HTR-8/SVneo (cell line): ENCODE measurements at places on chromosomes 4 and X.

DNA sequence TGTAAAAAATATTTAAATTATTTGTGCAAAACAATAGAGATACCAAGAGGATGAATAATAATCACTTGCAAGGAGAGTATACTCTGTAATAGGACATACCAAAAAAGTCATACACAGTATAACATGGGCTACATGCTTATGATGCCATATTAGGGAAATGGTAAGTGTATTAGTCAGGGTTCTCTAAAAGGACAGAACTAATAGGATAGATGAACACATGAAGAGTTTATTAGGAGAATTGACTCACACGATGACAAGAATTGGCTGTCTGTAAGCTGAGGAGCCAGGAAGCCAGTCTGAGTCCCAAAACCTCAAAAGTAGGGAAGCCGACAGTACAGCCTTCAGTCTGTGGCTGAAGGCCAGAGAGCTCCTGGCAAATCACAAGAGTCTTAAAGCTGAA, 151.2 kb downstream of the DTHD1 start:
- DNase-seq: no peak

DNA sequence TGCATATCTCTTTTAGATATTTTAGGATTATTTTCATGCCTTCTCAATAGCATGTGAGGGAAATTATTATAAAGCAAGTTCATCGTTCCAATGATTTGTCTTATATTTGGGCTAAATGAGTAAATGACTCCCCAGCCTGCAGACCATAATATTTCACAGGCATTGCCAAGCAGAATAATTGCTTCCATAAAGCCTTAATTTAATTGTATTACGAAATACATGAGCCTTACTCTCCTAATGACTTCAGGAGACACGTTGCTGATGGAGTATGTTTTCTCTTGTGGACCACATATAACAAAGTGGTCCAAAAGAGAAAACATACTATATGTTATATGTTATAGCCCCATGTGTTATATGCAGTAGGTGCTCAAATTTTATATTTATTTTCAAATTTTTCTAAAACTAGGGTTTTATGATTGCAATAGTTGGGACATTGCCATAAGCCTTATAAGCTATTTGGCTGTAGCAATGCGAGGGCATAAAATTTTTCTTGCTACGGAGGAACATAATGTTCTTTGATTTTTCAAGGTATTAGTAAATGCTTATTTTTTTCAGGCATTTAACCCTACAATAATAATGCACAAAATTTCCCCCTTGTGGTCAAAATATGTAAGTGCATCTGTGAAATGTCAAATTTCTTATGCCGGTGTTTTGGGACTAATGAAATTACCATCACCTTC, 26.2 kb upstream of the TMPRSS11D start:
- no peak for DNase-seq

- no peak for DNase-seq
Observed at GRCh38 chr4:2461246-2461960, 7.5 kb upstream of the RNF4 start.

GRCh38 chr4:8437281-8437680, 3.2 kb downstream of the ACOX3 start:
- no peak for DNase-seq

- no peak for DNase-seq
Observed at GRCh38 chr4:6440506-6441201, 31.8 kb downstream of the PPP2R2C start.

GRCh38 chr4:140296335-140297220, 76.9 kb upstream of the SCOC start:
- DNase-seq: peak; percentile 45

DNA sequence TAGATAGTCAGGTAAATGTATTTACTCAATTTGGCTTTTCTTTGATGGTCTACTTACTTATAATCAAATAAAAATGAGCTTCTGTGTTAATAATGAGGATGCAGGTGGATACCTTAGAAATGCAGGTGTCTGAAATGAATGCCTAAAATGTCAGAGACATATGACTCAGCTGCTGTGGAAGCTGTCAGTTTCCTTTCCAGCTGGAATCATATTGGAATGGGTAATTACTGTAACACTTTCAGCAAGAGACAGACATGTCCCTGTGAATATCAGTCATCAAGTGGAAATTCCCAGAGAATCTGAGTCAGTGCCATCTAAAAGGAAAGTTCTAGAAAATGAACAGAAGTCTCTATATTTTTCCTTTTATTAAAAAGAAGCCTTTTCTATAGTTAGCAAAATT, 783.0 kb upstream of the AADAT start:
- no peak for DNase-seq

DNA sequence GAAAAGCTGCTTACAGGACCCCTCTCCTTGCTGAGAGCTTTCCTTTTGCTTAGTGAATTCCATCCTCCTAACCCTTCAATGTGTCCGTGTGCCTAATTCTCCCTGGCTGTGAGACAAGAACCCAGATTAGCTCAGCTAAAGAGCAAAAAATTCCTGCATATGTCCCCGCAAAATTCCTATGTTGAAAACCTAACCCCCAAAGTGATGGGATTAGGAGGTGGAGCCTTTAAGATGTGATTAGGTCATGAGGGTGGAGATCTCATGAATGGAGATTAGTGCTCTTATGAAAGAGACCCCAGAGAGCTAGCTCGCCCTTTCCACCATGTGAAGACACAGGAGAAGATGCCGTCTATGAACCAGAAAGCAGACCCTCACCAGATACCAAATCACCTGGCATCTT, 503.0 kb upstream of the DIAPH2 start:
- DNase-seq: no peak

DNA sequence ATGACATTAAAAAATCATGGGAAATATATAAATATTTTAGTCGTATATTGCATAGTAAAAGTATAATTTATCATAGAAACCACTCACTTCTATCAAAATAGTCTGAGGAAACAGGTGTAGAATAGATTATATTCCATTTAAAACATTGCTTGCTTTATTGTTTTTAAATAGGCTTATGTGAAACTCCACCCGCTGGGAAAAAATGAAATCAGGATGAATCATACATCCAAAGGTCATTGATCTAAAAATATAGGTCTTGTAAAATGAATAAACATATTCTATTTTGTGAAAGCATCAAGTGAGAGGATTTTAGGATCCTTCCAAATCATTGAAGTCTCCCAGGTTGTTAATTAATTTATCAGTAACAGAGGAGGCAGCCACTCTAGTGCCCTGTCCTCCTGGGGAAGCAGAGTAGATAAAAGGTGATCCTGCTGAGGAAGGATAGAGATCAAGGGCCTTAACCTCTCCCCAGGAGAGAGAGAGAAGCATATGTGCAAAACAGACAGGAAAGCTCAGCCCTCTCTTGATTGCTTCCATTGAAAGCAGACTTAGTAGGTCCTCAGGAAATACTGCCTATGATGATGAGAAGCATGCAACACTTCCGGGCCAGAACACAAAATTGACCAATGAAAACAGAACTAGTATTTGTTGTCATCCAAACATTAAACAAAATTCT, 96.8 kb upstream of the MAP9 start:
- DNase-seq: no peak

GRCh38 chr4:78612398-78613178, 61.0 kb downstream of the ANXA3 start:
- peak; percentile 7 for DNase-seq

DNA sequence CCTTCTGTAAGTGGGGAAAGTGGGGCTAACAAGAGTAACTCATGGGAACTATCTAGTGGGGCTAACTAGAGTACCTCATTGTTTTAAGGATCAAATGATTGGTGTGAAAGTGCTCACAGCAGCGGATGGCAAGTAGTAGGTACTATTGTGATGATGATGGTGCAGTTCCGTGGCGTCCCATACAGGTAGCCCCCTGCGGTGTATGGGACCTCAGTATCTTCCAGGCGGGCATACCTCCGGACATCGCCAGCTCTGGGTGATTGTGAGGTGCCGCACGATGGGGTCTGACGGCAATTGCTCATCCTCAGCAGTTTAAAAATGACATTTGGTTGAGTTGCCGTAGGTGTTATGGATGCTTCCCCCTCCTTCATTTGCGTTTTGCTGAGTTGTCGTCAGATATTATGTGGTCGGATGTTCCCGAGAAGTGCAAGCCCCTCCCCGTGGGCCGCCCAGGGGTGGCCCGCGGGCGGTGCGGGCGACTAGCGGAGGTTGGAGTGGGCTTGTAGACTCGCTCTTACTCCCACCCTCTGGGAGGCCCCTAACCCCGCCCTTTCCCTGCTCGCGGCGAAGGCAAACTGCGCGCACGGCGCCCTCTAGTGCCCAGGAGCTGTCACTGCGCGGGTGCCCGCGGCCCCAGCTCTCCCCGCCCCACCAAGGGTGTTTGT, 18.3 kb upstream of the GPR101 start:
- DNase-seq: peak; percentile 34

- DNase-seq: no peak
Observed at GRCh38 chrX:122421434-122422121, 762.5 kb upstream of the GRIA3 start.

GRCh38 chr4:182447767-182448280, 204.6 kb downstream of the TENM3 start:
- peak; percentile 9 for DNase-seq

DNA sequence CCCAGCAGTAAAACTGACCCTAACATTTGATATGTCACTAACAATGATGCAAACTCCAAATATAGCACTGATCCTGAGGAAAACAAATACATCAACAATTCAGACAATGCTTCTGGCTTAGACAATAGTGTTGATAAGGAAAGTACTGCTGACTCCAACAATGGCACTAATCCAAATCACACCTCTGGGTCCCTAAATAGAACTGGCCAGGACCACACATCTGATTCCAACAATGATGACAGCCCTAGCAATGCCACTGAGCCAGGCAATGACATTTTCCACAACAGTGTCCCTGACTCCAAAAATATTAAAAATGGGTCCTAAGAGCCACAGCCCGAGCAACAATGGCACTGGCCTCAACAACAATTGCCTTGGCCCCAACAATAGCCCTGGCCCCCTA, 243.1 kb upstream of the APOOL start:
- no peak for DNase-seq

- DNase-seq: no peak
Observed at GRCh38 chr4:81919223-81919622, 447.5 kb upstream of the RASGEF1B start.

GRCh38 chrX:109537324-109537665, 651 bp downstream of the NXT2 start:
- DNase-seq: no peak

GRCh38 chr4:145954924-145955339, 16.3 kb upstream of the ZNF827 start:
- DNase-seq: no peak

DNA sequence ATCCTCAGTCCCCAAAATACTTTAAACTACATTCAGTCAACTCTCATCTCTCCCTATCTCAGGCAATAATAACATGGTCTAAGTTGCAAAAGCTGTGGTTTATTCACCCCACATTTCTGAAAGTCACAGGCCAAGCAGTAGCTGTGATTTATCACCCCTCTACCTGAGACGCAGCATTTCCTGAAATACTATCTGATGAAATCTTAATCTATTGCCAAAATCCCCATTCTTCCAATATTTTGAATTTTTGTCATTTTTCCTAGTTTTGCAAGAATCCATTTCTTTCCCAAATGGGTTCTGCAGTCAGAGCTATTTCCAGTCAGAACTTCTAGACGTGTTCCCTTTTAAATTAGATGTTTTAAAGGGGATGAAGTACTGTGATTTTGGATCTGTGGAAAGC, 148.3 kb downstream of the BANK1 start:
- no peak for DNase-seq

GRCh38 chr4:14903321-14903720, 99.0 kb upstream of the CPEB2 start:
- DNase-seq: no peak

DNA sequence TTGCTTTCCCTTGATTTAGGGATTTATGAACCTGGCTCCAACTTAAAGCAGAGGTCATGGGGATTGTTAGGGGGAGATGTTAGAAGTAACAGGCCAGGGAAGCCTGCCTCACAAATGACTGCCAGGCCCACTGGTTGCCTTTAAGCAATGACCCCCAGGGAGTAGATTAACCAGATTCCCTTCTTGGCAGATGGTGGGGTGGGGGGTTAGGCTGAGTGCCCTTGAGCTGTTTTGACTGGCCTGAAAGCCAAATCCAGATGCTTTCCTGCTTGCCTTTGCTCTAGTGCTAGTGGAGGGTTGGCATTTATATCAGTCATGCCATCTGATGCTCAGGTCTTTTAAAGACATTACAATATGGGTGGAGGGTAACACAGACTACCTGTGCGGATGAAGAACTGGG, 128.1 kb downstream of the TMEM164 start:
- no peak for DNase-seq

- DNase-seq: no peak
Observed at GRCh38 chrX:77114501-77114900, 332.7 kb upstream of the FGF16 start.

GRCh38 chrX:72276478-72276953, 532 bp downstream of the RPS4X start:
- DNase-seq: no peak

- no peak for DNase-seq
Observed at GRCh38 chr4:84493092-84493850, 5.8 kb downstream of the NKX6-1 start.

DNA sequence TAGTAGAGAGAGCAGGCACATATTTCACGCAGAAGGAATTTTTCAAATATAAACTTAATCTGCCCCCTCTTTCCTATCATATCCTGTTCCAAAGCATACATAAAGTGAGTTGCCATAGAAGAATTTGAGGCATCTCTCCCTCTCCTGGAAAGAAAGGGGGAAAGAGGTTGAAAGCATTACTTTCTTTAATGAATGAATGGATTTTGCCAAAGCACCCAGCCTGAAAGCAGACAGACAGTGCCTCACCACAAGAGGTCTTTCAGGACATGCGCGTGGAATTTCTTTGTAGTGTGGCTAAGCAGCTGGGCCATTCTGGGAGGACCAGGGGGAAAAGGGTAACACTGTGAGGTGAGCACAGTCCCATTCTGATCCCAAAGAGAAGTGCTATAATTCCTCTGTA, 651.4 kb downstream of the IQCM start:
- DNase-seq: peak; percentile 25

DNA sequence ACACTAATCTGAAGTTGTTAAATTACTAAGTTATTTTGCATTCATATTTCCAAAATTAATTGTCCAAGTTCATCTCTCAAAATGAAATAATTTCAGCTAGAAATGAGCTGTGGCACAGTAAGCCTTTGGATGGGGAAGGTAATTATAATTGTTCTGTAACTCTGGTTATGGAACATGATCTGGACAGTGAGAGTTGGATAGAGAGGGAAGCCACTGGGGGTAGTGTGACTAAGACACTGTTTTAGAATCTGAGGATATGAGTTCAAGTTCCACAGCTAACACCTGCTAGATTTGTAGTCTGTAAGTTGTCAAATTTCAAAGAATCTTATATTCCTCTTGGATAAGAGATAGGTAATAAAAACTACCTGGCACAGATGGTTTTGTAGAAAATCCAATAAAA, 49.5 kb downstream of the DMD start:
- DNase-seq: no peak

DNA sequence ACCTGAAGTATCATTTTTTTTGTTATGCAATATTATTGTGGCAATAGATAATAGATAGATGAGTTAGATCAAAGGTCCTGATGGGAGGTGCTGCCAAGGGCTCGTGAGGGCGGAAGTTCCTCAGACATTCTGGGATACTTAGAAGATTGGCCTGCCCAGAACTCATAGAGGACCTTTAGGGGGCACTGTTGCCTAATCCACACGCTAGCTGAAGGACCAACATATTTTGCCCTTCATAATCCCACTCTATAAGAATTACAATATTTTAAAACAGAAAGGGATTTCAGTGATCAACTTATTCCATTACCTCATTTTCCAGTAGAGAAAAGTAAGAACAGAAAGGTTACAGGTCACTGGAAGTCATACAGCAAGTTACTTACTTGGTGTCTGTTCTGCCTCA, 22.9 kb upstream of the COX7B2 start:
- peak; percentile 1 for DNase-seq
